Tibial nerve (tissue), 4 donors: ENCODE measurements at places on chromosomes 4 and X. TPM values are rescaled to one million over a fixed set of nuclear protein-coding genes. Genes with fewer than 3 reads are reported as not detected.
A peak's percentile ranks its signal among the peaks of the same experiment; 100 is the strongest.

HTN1 gene
- not detected for total RNA-seq

KCND1 gene
- total RNA-seq: 2.1 TPM

DNA sequence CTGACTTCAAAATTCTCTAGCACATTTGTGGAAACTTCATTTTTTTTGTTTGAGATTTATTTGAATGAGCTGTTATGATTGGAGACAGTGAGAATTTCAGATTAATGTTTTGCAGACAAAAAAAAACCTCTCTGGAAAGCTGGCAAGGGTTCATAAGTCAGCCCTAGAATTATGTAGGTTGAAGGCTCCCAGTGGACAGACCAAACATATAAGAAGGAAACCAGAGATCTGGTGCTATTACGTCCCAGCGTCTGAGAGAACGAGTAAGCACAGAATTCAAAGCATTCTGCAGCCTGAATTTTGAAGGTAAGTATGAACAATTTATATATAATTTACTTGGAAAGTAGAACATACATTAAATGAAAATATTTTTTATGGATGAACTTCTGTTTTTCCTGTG is at the start of gene AGTR2:
TSS of gene AGTR2 (plus strand) at position 234 of the 400 bp plus-strand sequence. CDS start 1,537 bp downstream, outside the sequence.
- DNase-seq: no peak

- DNase-seq: no peak
Measured at GRCh38 chrX:112368371-112368770, 285.8 kb upstream of the TRPC5 start.

- DNase-seq: peak; percentile 9
Measured at GRCh38 chr4:143587703-143588102, 74.2 kb downstream of the SMARCA5 start.

DNA sequence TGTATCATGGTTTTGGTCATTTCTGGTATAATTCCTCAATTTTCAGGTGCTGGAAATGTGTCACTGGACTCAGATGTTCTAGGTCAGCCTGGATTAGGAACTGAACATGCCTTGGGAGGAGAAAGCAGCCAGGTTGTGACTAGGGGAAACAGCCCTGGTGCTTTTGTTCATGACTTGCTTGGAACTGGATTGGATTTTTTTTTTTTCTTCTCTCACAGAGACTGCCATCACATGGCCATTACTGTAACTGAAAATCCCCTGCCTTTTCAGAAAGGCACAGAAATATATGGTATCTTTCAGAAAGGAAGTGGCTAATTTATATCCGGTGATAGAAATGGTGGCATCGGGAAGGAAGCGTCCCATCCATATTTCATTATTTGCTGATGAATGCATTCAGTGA is 34.6 kb downstream of the SEPTIN11 start:
- no peak for DNase-seq

DNA sequence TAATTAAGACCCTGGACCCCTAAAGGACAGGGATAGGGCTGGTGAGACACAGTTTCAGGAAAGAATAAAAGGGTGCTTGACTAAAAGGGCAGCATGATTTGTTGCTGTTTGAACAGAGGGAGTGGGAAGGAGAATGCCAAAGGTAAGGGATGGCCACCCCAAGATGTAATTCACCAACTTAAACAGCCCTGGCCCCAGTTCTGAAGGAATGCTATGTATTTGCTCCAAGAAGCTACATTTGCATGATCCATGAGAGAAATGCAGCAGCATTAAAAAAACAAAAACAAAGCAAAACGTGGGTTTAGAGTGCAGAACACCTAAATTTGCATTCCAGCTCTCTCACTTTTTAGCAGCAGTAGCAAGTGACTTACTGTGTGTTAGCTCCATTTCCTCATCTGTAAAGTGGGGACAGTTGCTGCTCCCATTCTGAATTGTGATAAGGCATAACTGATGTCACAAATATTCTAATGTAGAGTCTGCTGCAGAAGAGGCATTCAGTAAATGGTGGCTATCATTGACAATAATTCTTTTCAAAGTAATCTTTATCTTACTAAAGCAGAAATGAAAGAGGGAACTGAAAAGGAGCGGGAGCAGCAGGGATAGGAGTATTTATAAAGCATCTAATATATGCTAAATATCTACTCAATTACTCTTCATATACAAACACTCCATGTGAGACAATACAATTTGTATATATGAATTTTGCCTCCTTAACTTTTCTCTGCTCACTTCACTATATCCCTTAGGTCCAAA is 115.8 kb downstream of the PPARGC1A start:
- DNase-seq: no peak

GRCh38 chrX:16825264-16826035 is 39.2 kb downstream of the TXLNG start:
- no peak for DNase-seq

GRCh38 chr4:124409044-124409443 is 303.5 kb downstream of the ANKRD50 start:
- DNase-seq: no peak
